T-helper 17 cell (primary cell): ENCODE measurements at places on chromosomes 1 and 21. TPM values are rescaled to one million over a fixed set of nuclear protein-coding genes. Genes with fewer than 3 reads are reported as not detected.

DNA sequence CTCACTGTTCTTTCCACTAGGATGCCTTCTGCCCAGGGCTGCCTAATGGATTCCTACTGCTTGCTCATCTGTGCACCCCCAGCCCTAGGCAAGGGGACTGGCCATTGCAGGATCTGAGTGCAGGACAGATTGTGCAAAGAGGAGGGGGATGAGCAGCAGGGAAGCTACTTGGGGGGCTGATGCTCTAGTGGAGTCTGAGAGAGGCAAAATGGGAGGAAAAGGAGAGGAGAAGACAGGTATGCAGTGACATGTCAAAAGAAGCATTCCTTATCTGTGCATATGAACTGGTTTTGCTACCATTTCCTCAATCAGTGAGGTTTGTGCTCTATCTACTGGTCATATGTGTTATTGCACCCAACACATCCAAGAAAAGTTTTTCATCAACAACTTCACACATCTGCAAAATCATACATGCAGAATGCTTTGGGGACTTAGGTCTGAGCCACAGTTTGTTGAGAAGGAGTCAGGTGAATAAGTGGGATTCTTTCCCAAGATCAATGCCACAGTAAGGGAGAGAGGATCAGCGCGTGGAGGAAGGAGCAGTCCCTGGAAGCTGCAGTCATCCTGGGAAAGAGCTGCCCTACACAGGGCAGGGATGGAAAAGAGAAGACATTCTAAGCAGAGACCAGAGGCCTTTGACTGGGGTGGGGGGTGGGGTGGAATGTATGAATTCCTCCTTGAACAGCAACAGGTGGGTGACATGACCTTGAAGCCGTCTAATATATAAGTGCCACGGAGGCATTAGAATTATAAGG lies 14.4 kb downstream of the SLC5A9 start:
- DNase-seq: no peak

- DNase-seq: no peak
These were observed 31.8 kb downstream of the PROK1 start for GRCh38 chr1:110482662-110483307.

GRCh38 chr1:10074852-10075730 lies 42.3 kb downstream of the UBE4B start:
- DNase-seq: no peak

DNA sequence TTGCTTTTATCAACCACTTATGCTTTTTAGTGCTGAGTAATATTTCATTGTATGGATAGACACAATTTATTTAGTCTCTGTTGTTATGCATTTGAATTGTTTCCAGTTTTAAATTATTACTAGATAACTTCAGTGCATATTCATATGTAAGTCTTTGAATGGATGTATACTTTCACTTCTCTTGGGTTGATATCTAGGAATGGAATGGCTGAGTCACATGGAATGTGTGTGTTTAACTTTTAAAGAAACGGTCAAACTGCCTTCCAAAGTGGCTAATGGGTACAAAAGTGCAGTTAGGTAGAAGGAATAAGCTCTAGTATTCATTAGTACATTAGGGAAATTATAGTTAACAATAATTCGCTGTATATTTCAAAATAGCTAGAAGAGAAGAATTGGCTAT lies 82.4 kb downstream of the NPHS2 start:
- DNase-seq: no peak

GRCh38 chr1:181126871-181127587 lies 38.5 kb downstream of the IER5 start:
- no peak for DNase-seq

- DNase-seq: no peak
These were observed 19.2 kb upstream of the PEX10 start for GRCh38 chr1:2431518-2431917.

The TSTD1 gene
- 45.7 TPM for total RNA-seq

DNA sequence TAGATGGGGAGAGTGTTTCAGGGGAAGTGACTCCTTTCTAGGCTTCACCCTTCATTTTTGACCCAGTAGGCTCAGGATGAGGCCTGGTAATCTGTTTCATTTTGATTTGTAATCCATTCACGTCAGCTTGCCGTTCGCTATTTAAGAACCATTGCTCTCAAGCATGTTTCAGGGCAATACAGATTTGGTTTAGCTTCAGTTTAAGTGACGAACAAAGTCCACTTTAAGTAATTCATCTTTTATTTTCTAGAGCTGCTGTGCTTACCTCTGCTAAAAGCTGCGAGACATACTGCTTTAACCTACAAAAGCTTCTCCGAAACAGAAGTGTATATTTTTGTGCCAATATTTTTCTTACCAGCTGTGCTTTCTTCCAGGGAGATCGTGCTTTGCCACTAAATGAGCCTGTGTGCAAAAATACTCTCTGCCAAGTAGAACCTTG lies 8.9 kb upstream of the FMO3 start:
- no peak for DNase-seq

The DISC1 gene
- total RNA-seq: 17.4 TPM

GRCh38 chr1:154955039-154955717 lies 721 bp downstream of the PBXIP1 start:
- peak; percentile 79 for DNase-seq

The CR1L gene
- not detected for total RNA-seq

DNA sequence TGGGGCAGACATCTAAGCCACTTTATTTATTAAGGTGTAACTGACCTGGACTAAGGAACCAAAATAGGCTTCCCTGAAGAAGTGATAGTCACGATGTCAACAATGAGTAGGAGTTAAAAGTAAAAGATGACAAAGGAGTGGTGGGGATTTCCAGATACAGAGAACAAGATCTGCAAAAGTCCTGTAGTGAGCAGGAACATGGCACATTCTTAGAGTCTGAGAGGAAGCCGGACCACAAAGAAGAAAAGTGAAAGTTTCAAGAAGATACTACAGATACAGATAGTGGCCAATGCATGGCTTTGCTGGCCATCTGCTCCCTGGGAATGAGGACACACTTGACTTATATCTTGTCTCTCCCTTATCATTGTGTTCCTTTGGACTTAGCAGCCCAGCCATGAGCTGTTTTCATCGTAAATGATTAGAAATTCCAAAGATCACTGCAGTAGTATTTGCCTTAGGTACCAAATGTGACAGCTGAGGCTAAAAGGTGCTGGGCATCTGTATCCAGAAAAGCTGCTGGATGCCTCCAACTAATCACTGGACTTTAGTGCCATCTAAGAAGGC lies 302.4 kb upstream of the NR5A2 start:
- no peak for DNase-seq

The SIK1 gene
- total RNA-seq: 229 TPM

GRCh38 chr1:71967670-71968069 lies 314.7 kb downstream of the NEGR1 start:
- no peak for DNase-seq

DNA sequence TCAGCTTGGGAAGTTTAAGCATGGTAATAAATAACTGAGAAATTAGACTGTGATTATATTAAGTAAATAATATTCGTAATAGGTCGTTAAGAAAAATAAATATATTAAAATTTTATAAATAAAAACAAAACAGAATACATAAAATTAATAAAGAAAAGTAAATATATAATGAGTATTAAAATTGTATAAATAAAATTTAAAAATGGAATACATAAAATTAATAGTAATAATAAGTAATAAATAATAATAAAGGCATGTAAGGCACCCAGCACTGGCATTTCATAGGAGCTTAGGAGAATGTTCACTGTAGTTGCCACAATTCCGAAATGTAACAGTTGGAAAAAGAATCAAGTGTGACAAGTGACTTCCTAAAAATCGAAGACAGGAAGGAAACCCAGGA lies 45.8 kb upstream of the FHAD1 start:
- no peak for DNase-seq

- DNase-seq: no peak
These were observed 15.5 kb downstream of the TEX38 start for GRCh38 chr1:46687093-46687659.

- no peak for DNase-seq
These were observed 16.4 kb upstream of the OSBPL9 start for GRCh38 chr1:51600529-51600928.

GRCh38 chr1:160045653-160046052 lies 13.9 kb upstream of the PIGM start:
- DNase-seq: no peak

- DNase-seq: no peak
These were observed 9.9 kb upstream of the CCN1 start for GRCh38 chr1:85570446-85571180.

The PCSK9 gene
- not detected for total RNA-seq

DNA sequence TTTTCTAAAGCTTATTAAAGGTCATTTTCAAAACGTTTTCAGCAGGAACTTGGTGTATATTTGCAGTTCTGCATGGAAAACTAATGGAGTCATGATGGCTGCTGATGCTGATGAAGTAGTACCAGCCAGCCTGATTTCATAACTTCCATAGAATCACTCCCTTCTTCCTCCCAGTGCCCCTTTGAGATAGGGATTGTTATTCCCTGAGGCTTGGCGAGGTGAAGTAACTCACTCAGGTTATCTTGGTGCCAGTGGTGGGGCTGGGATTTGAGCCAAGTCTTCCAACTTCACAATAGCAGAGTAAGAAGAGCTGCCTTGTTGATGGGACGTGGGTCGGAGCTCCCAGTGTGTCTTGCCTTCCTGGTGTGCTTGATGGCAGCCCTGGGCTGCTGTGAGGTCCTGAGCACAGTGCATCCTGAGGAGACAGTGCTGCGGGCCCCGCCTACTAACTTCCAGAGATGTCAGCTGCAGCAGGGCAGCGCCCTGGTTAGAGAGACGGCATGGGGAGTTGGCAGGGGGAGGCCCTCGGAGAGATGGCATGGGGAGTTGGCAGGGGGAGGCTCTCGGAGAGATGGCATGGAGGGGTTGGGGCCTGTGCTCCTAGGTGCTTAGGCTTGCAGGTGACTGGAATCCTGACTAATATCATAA lies 92.6 kb downstream of the PCBP3 start:
- DNase-seq: no peak

- no peak for DNase-seq
These were observed 7.7 kb upstream of the TTLL7 start for GRCh38 chr1:84006591-84006990.

DNA sequence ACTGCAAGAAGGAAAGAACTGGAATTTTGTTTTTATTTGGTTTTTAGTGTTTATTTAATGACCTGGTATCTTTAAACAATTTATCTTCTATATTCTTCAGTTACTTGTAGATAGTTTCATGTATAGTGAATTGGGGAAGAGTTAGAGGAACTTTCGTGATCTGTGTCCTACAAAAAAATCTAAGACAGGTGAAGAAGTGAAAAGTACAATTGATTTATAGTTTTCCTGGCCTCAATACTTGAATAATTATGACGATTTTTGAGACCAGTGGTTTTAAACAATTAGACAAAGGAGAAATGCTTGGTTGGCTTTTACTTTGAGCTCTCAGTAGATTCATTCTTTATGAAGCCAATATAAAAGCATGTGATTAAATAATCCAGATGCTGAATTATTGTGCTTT lies 7.5 kb downstream of the MIER1 start:
- DNase-seq: no peak

The GBP6 gene
- total RNA-seq: 0.17 TPM

The KIF14 gene
- 0.08 TPM for total RNA-seq

DNA sequence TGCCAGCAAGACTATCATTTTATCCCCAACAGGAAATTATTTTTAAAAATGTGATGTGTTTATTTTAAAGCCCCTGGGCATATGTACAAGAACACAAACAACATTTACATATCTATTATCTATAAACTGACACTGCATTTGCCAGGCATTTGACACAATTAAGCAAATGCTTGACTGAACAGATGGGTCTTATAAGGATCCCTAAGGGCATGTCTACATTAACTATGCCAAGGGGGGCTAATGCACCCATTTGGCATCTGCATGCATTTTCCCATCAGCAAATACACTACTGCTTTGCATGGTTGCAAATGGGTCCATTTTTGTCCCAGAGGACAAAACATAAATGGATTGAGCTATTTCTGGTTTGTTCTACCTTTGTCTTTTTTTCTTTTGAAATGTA lies 884.8 kb upstream of the B3GALT2 start:
- DNase-seq: no peak

The CFHR4 gene
- not detected for total RNA-seq

The BNIPL gene
- total RNA-seq: 0.42 TPM

DNA sequence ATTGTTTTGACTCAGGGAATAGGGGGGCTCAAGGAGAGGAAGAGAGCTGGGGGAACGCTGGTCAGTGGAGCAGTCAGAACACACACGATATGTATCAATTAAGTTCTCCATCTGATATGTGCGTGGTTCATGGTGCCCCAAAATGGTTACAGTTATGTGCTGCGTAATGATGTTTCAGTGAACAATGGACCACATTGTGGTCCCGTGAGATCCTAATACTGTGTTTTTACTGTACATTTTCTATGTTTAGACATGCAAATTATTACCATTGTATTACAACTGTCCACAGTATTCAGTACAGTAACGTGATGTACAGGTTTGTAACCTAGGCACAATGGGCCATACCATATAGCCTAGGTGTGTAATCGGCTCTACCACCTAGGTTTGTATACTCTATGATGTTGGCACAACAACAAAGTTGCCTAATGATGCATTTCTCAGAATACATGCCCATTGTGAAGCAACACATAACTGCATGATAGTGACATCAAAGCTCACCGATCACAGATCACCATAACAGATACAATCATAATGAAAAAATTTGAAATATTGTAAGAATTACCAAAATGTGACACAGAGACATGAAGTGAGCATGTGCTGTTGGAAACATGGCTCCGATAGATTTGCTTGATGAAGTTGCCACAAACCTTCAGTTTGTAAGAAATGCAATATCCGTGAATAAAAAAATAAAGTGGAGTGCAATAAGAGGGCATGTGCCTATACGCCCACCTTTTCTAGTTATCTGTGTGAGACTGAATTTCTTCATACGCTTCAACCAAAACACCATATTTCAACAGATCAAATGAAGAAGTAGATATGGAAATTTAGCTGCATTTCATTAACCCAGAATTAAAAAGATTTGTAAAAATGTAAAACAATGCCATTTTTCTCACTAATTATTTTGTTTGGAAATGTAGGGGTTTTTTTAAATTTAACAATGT lies 14.8 kb upstream of the TMEM54 start:
- DNase-seq: no peak

GRCh38 chr1:242005866-242006535 lies 7.1 kb upstream of the MAP1LC3C start:
- DNase-seq: no peak

GRCh38 chr21:36700971-36701755 lies 2.2 kb downstream of the SIM2 start:
- DNase-seq: no peak

The C1orf115 gene
- total RNA-seq: 0.50 TPM

The GUCA2A gene
- not detected for total RNA-seq

- no peak for DNase-seq
These were observed 2.5 kb upstream of the BMP8A start for GRCh38 chr1:39488793-39489566.

GRCh38 chr1:247518613-247518891 lies 17.7 kb downstream of the OR2C3 start:
- no peak for DNase-seq
